CD4-positive, CD25-positive, alpha-beta regulatory T cell (primary cell): ENCODE measurements at places on chromosomes 12 and 14.

GRCh38 chr12:29207120-29207519 is 58.0 kb downstream of the FAR2 start:
- DNase-seq = no peak

DNA sequence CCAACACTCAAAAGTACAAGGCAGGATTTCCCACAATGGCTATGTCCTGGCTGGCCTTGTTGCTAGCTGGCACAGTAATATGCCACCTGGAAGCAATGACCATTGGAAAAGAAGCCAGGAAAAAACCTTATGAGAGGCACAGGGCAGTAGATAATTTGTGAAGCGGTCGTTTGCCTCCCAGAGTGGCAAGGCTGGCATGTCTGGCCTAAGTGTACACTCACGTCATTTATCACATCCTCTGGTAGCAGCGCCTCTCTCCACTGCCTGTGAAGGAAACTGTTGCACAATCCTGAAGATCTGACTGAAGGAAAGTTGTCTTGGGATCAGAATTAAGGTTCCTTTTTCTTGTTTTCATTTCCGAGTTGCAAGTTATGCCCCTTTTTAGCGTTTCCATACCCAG is 408.5 kb downstream of the ZFP36L1 start:
- DNase-seq = no peak

- no peak for DNase-seq
Observed at GRCh38 chr14:88986146-88986841, 161.8 kb downstream of the TTC8 start.

GRCh38 chr12:93121729-93122488 is 192.8 kb upstream of the EEA1 start:
- no peak for DNase-seq

DNA sequence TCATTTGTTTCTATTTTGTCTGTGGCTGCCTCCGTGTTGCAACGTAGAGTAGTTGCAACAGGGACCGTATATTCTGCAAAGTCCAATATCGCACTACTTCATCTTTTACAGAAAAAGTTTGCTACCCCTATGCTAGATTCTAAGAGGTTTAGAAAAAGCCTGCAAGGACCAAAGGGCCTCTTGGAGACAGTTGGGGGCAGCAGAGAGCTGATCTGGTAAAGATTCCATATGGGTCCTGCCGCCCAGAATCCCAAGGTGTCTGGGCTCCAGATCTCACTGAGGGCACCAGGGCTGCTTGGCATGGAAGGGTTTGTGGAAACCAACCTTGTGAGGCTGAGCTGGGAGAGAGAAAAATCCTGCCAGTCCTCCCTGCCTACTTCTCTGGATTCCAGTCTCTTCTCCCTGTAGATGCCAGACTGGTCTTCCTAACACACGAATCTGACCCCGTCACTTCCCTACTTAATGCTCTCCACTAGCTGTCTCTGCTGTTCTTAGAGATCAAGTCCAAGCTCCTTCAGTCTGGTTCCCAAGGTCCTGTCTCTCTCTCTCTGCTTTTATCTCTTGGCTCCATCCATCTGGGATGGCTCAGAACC is 74.6 kb downstream of the GLRX5 start:
- DNase-seq = no peak

DNA sequence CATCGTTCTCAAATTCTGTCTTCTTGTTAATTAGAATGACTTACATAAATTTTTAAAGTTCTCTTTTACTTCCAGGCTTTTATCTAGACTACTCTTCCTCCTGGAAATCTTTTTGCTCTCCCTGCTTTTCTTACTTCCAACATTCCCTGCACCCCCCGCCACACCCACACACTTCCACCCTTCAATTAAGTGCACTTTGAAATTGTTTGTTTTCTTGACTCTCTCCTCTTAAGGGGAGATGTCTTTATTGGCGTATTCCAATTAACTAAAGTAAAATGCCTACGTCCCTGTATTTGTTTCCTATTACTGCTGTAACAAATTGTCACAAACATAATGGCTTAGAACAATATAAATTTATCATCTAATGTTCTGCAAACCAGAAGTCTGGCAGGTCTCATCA is 125.2 kb upstream of the KRR1 start:
- DNase-seq = no peak

DNA sequence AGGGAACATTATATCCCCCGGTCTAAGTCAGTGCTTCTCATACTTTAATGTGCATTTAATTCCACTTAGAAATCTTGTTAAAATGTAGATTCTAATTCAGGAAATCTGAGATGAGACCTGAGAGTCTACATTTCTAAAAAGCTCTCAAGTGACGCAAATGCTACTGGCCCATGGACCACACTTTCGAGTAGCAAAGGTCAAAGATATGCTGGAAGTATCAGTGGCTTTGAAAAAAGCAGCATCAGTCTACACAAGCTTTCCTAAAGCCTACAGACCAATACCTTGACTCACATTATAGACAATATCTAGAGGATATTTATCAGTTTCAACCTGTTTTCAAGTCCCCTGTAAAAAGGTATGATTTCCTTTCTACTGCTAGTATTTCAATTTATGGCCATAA is 248.6 kb downstream of the CEP128 start:
- DNase-seq = no peak

- no peak for DNase-seq
Observed at GRCh38 chr12:71846322-71846940, 6.9 kb downstream of the TBC1D15 start.

DNA sequence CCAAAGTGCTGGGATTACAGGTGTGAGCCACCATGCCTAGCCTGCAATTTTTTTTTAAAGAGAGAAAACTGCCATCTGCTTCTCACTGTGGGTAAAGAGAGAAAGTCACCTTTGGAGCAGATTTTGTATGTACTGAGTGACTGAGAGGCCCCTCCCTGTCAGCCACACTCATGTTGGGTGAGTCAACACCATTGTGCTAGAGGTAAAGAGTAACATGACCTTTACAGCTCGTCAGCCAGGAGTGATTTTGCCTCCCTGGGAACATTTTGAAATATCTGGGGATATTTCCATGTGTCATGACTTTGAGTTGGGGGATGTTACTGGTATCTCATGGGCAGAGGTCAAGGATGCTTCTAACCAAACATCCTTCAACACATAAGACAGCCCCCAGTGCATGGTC is 115.2 kb downstream of the KSR2 start:
- no peak for DNase-seq

DNA sequence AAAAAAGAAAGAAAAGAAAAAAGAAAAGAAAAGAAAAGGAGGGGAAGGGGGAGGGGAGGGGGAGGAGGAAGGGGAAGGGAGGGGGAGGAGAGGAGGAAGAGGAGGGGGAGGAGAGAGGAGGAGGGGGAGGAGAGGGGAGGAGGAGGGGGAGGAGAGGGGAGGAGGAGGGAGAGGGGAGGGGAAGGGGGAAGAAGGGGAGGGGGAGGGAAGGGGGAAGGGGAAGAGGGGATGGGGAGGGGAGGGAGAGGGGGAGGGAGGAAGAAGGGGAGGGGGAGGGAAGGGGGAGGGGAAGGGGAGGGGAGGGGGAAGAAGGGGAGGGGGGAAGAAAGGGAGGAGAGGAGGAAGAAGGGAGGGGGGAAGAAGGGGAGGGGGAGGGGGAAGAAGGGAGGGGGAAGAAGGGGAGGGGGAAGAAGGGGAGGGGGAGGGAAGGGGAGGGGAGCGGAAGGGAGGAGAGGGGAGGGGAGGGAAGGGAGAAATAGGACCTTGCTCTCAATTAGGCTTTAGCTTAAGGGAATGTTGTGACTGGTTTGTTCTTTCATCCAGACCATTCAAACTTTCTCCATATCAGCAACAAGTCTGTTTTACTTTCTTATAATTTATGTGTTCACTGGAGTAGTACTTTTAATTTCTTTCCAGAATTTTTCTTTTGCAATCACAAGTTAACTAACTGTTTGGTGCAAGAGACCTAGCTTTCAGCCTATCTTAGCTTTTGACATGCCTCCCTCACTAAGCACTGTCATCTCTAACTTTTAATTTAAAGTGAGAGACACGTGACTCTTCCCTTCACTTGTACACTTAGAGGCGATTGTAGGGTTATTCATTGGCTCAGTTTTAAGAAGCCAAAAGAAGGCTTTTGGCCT is 76.5 kb upstream of the EGLN3 start:
- no peak for DNase-seq

DNA sequence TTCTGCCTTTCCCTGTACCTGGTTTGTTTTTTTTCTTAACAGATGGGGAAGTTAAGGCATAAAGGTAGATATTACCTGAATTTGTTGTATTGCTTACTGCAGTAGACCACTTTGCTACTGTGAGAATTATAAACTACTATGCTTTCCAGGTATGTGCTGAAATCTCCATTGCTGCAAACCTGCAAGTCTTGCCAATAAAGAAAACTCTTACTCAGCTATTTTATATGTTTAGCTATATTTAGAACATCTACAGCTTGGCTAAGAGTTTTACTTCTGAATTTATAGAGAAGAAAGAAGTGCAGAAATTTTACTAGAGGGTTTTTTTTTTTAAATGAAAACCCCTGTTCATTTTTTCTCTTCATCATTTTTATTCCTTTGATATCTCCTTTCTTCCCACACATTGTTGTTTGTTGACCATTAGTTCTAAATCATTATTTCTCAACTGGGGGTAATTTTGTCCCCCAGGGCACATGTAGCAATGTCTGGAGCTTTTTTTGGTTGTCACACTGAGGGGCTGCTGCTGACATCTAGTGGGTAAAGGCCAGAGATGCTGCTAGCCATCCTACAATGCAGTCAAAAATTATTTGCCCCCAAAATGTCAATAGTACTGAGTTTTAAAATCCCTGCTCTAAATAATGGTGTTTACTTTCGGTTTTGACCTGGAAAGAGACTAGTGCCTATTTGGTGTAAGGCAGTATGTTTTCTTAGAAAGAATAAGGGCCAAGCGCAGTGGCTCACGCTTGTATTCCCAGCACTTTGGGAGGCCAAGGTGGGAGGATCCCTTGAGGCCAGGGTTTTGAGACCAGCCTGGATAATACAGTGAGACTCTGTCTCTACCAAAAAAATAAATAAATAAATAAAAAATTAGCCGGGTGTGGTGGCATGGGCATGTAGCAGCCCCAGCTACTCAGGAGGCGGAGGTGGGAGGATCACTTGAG is 48.6 kb downstream of the PCNX1 start:
- peak; percentile 61 for DNase-seq

DNA sequence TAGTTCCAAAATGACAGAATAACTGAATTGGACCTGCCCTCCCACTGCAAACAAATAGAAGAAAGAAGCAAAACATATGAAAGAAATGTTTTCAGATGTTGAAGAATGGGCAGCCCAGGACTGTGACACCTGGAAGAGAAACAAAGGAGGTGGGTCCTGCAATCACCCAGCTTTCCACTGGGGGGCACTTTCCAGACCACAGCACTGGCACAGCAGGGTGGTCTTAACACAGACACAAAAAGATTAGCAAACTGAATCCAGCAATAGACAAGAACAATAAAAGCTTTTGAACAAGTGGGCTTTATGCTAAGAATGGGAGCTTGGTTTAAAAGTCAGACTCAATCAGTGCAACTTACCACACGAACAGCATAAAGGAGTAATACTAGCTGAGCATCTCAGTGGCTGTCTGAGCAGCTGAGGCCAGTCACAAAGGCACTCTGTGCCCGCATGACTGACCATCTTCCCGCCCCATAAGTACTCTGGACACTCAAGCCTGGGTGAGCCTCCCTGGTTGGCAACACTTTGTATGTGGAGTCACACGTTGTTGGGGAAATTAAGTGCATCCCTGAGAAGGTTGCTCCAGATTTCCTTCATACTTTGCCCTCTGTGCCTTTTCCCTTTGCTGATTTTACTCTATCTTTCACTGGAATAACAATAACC is 27.7 kb downstream of the JKAMP start:
- no peak for DNase-seq

GRCh38 chr12:24423611-24424010 is 474.1 kb upstream of the SOX5 start:
- DNase-seq = no peak

DNA sequence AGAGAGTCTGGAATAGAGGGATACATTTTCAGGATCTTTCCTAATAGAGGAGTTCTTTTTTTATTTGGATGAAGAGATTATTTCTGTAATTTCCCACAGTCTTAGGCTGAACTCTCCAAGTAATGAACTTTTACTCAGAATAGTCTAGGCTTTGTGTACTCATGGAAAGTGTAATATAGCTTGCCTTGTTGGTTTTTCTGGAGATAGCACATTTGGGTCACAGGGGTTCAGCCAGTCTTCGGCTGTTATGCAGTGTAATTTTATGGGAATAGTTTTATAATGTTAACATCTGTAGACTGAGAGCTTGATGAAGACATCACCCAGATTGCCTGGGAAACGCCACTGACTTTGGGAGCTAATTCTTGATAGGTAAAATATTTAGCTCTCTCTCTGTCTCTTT is 450.8 kb downstream of the RAD51B start:
- no peak for DNase-seq

- DNase-seq = no peak
Observed at GRCh38 chr14:98748966-98749365, 523.0 kb downstream of the BCL11B start.

- no peak for DNase-seq
Observed at GRCh38 chr14:87014856-87015255, 978.1 kb downstream of the GALC start.

DNA sequence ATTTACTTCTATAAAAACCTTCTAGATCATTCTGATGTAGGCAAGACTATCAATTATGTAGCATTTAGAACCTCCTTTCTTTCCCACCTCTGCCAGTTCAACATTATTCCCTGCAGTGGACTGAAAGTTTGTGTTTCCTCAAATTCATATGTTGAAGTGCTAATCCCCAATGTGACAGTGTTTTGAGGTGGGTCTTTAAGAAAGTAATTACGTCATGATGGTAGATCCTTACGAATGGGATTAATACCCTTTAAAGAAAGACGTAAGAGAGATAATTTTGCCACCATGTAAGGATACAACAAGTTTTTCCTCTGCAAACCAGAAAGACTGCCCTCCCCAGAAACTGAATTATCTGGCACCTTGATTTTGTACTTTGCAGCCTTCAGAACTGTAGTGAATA is 1489.7 kb upstream of the SEL1L start:
- DNase-seq = no peak

- no peak for DNase-seq
Observed at GRCh38 chr14:34732802-34733201, 18.4 kb upstream of the CFL2 start.

DNA sequence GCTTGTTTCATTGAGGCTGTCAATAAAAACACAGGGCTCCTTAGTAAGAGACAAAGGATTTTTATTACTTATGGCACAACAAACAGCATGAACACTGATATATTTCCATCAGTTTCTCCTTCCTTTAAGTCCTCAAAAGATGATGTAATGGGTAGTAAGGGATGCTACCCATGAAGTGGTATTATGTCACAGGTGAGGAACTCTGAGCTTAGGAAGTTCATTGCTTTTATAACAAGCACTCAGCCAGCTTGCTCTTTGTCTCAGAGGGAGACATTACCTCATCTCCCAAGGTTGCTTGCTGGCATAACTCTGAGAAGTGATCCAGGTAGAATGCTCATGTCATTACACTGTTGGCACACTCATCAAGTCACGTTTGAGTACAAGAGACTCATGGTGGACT is 287.0 kb upstream of the OR4E1 start:
- no peak for DNase-seq
